Daoy (cell line): ENCODE measurements at places on chromosomes 1 and 21. TPM values are rescaled to one million over a fixed set of nuclear protein-coding genes. Genes with fewer than 3 reads are reported as not detected.
A peak's percentile ranks its signal among the peaks of the same experiment; 100 is the strongest.

DNA sequence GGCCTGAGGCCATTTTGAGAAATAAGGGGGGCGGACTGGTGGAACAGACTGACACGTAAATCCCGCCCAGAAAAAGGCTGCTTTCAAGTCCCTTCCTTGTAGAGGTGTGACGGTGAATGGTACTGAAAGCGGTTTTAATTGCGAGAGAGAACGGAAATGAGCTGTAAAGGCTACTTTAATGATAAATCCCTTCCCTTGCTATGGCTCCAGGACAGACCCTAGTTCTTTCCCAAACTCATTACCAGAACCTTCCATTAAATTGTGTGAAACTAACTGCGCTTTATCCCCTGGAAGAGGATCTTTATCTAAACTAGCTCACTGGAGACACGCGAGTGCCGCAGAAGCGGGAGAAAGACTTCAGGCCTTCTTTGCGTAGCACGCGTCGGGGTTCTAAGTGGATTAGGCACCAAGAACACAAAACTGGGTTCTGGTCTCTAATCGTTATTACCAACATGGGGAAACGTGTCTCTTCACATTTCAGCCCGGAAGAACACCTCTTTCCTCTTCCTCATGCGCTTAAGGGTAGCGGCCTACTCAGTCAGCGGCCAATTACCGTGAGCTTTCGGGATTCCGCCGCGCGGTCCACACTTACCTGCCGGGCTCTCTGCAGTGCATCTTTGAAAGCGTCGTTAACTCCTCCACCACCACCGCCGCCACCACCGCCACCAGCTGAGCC lies 441 bp downstream of the FUBP1 start:
- peak; percentile 95 for DNase-seq

The TNNI3K gene
- total RNA-seq = 0.36 TPM in 1 of 2 replicates, not detected in the other

DNA sequence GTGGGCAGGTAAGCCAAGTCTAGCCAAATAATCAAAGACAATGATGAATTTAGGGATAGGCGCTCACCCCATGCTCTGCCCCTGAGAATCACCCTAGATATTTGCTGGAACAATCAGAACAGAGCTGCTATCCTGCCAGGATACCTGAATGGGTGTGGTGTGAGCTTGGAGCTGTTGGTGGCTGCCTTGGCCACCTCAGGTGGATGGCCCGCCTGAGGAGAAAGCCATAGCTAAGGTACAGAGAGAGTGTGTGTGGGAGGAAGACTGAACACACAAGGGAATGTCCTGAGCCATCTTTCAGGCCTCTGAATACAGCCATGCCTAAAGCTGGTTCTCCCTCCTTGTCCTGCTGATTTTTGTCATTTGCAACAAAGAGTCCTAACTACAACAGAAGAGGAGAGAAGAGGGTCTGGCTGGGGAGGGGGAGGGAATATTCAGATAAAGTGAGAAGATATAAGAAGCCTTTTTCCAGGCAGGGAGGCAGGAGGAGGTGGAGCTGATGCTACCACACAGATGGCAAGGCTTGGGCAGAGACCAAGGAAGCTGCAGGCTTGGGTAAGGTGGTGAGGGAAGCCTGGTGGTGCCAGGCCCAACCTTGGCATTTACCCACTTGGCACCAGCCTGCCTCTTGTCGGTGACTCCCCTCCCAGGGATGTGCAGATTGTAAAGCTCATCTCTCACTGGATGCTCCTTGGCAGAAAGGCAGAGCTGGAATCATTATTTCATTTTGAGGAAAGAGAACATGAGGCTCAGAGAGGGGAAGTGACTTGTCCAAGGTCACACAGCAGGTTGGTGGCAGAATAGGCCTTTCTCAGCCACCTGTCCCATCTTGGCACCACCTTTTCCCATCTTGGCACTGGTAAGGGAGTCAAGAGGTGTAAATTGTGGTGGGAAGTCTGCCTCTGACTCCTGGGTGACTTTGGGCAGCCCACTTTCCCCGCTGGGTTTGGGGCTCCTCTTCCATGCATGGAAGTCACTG lies 49.7 kb downstream of the NKAIN1 start:
- no peak for DNase-seq

The UBL4B gene
- not detected in 2 replicates for total RNA-seq

DNA sequence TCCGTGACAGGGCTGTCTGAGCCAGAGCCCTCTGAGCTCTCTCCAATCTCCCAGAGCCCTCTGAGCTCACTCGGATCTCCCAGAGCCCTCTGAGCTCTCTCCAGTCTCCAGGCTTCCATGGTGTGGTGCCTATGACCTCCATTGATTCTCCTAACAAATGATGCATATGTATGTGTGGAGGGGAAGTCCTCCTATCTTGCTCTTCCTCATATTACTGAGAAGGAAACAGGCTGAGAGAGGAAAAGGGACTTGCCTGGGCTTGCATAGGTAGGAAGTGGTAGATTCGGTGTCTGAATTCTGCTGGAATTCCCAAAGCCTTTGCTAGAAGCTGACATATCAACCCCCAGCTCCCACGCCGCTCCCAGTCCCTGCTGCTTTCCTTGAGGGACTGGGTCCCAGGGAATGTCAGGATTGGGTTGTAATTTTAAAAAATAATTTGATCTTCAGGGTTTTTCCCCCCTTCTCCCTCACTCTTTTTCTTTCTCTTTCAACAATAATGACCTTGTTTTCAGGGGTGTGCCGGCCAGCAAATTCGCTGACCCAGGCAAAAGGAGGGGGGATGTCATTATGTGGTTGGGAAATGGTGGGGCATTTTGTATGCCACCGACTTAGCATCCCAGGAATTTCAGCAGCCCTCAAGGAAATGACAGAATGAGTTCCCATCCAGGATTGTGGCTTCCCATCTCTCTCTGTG lies 42.3 kb upstream of the RUNX3 start:
- no peak for DNase-seq

GRCh38 chr1:59340411-59341307 lies 43.8 kb downstream of the FGGY start:
- no peak for DNase-seq

The CASQ2 gene
- 0.29 TPM in 1 of 2 replicates, not detected in the other for total RNA-seq

DNA sequence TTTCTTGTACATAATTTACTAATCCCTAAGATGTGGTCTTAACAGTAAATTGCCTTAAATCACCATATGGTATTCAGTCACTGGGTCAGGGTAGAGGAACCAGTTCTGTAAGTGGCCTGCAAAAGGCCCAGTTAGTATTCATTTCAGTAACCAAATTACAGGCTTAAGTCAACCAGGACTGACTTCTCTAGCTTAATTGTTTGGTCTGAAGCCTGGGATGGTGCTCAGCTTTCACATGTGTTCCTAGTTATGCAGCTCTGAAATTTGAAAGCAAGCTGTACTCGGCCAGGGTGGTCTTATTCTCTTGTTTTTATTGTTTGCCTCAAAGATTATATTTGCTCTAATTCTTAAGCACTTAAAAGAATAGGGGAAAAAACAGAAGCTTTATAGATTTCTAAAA lies 144.6 kb downstream of the MAGI3 start:
- DNase-seq = no peak

DNA sequence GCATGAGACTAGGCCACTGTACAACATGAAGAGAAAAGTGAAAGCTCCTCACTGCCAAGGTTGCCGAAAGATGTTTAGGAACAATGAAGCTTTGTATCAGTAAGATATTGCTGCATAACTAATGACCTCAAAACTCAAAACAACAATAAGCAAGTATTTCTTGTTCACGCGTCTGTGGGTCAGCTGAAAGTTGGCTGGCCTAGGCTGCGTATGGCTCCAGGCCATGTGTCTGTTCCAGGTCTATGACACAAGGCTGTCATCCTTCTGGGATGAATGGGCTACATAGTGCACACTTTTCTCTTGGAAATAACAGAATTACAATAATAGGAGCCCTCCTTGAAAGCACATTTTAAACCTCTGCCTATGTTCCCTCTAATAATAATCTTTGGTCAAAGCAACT lies 515.9 kb downstream of the PLPP3 start:
- no peak for DNase-seq

- DNase-seq = no peak
Observed at GRCh38 chr1:97816927-97817326, 103.9 kb downstream of the DPYD start.

The PRR9 gene
- total RNA-seq = 0.11 TPM in 1 of 2 replicates, not detected in the other

GRCh38 chr1:3261007-3261968 lies 192.3 kb downstream of the PRDM16 start:
- no peak for DNase-seq

DNA sequence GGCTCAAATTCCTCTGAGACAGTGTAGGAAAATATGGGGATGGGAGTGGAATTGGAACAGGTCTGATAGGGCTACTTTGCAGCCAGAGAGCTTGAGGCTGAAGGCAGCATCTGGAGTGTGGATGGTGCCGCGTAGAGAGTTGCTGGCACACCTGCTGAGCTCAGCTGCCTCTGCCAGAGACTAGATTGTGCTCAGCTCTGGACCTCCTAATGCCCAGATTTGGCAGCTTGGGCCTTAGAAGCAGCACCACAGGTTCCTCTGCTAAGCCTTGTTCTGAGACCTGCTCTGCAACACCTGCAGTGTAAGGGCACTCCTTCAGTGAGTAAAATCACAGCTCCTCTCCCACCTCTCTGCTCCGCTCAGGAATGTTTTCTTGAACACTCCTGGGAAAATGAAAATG lies 23.3 kb downstream of the ACOT11 start:
- DNase-seq = no peak

DNA sequence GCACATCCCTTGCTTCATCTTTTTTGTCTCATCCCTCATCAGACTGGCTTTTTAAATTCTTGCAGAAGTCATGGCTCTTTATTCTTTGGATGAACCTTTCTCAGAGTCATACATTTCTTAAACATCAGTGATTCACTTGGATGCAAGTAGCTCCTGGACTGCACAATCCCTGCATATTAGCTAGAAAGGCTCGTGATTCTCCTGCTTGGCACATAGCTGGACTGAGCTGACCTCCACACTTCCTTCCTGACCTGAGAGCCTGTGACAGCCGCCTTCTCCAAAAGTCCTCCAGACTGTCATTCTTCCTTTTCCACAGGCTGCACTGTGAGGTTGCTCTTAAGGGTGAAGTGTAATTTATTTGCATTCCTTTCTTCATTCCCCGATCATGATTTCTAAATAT lies 109.4 kb downstream of the RGL1 start:
- no peak for DNase-seq

DNA sequence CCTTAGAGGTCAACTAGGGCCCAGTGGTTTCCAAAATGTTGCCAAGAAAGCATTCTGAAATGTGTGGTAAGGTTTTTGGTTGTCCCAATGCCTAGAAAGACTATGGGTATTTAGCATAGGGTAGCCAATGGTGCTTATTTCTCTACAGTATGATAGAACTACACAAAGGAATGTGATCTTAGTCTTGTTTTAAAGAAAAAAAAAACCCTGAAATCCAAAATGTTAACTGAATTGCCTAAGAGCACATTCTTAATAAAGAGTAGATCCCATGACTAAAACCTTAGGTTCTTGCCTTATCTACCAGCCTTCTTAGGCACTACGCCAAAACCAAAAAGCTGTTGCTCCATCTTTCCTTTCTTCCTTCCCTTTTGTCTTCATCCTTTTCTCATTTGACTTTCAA lies 428.2 kb downstream of the MRPL39 start:
- no peak for DNase-seq
